ENCODE measurements at places on chromosomes 4 and X.

DNA sequence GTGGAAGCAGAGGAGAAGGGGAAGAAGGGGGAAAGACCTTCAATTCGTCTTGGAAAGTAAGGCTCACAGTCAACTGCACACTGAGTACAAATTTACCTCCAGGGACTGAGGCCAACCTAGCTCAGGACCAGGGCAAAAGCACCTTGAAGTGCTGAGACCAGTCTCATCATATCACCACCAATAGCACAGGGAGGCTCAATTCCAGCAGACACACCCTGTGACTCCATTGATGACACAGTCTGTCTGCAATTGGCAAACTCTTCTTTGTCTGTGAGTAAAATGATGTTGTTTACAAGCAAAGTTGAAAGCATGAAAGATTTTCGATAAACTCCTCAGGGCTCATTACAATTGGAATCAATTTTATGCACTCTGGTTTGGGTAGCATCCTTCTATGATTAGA, 32.3 kb downstream of the TRIML1 start:
- no peak for DNase-seq

GRCh38 chr4:90124276-90124675, 2.9 kb upstream of the CCSER1 start:
- no peak for DNase-seq

GRCh38 chrX:55129361-55129760, 40.5 kb downstream of the PAGE2 start:
- no peak for DNase-seq

DNA sequence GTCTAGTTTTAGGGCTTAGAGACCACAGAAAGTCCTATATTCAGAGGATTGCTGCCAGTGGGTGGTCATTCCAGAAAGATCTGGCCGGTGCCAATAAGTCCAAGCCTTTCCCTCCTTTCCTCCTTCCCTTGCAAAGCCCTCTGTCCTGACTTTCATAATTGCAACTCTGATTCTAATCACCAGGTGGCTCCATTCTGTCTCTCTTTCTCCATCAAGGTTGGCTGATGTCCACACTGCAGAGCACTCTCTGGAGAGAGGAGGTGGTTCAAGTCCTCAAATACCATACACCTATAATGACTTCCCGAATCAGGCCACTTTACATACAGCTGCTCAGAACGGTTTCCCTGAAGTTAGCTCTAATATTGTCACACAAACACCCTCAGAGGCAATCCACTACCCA, 22.4 kb upstream of the ARMCX4 start:
- no peak for DNase-seq

DNA sequence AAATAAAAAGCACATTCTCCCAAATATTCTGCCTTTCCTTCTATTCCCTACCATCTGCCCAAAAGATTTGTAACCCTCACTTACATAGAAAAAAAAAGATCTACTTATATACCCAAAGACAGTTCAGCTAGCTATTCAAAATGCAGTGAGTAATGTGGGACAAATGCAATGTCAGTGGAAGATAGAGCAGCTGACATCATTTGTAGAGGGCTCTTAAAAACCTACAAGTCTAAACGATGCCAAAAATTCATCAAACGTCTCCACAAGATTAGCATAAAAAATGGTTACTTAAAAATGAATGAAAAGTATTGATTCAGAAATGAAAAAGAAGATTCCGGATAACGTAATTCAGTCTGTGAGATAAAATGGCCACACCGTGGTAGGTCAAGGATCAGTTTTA, 96.5 kb downstream of the ASB9 start:
- no peak for DNase-seq

DNA sequence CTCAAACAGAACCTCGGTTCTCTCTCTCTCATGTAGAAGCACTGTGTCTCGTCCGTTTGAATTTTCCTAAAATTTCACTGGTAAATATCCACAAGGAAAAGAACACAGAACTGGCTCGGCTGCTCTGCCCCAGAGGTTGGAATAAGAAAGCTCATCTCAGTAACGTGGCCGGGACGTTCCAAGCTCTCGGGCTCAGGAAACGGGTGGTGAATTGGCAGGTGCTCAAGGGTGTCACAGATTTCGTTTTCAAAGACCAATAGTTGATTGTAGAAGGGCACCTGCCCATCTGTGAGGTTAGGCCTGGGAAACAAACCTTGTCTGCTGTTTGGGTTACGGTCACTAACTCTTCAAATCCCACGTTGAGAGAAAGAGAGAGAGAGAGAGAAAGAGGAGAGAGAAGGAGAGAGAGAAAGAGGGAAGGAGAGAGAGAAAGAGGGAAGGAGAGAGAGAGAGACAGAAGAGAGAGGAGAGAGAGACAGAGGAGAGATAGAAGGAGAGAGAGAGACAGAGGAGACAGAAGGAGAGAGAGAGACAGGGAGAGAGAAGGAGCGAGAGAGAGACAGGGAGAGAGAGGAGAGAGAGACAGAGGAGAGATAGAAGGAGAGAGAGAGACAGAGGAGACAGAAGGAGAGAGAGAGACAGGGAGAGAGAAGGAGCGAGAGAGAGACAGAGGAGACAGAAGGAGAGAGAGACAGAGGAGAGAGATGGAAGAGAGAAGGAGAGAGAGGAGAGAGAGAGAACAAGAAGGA, 106.6 kb downstream of the CRLF2 start:
- DNase-seq = no peak

DNA sequence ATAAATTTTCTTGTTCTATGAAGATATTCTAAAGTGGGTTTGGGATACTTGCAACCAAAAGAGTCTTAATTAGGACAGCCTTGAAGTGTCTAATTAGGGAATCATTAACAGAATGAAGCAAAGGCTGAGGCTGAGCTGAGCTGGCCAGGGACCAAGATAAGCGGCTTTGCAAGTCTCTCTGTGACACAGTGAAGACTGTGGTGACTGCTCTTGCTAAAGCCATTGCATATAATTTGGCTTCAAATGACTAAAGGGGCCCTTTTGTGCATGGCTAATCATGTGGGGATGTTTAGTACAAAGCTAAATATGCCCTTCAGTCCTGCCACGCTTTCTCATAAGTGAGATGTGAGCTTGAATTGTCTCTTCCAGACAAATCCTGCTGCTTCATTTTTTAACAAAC, 31.2 kb upstream of the GYPA start:
- no peak for DNase-seq

- no peak for DNase-seq
Measured at GRCh38 chr4:147994076-147994475, 262.2 kb downstream of the ARHGAP10 start.

DNA sequence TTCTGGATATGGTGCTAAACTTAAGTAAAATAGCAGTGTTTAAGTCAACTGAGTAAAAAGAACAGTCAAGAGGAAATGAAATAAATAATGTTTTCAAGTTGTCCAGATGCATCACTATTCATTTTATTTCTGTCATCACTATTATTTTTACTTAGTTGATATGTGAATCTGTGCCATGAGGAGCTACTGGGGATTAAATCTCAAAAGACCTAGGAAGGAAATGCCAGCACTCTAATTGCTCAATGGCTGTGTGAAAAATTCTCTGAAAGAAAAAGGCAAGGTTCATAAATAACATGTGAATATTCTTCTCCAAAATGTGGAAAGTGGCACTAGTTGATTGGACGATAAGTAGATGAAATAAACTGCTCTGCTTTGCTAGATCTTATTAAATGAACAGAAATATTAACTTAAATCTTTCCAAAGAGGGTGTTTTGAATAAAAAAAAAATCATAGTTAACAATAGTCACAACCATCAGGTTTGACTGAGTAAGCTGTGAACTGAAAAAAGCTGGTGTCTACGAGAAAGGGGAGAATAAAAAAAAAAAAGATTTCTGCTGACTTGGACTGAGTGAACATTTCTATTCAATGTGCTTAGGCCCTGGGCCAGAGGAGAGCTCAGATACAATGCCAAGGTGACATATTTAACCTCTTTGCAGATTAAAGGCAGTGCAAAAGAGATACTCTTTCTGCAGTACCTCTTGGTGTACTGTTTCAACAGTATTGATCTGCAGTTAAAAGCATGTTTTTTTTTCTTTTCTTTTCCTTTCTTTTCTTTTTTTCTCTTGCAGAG, 1.6 kb downstream of the SPARCL1 start:
- no peak for DNase-seq

DNA sequence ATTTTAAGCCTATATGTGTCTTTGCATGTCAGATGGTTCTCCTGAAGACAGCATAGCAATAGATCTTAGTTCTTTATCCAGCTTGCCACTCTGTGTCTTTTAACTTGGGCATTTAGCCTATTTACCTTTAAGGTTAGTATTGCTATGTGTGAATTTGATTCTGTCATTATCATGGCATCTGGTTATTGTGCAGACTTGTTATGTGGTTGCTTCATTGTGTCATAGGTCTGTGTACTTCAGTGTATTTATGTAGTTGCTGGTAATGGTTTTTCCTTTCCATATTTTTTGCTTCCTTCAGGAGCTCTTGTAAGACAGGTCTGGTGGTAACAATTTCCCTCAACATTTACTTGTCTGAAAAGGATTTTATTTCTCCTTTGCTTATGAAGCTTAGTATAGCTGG, 1443.5 kb downstream of the FAM133A start:
- no peak for DNase-seq

GRCh38 chr4:36388710-36389109, 107.3 kb downstream of the DTHD1 start:
- DNase-seq = no peak

- no peak for DNase-seq
Measured at GRCh38 chrX:129006491-129006890, 516.8 kb downstream of the SMARCA1 start.

DNA sequence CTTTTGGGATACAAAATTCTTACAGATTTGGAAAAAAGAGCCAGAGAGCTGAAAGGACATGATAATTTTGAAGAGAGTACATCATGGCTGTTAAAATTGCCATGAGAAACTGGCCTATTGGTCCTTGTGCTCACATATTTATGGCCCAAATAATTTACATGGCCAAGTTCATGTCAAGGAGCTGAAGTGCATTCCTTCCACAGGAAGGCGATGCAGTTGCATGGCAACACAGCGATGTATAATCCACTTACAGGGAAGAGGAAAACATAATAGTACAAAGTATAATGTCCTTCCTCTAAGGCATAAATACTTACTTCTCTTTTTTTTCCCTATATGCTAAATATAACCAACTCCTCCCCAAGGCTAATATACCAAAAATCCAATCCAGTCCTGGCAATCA, 914.5 kb upstream of the AGA start:
- DNase-seq = no peak

- DNase-seq = no peak
Measured at GRCh38 chrX:16664074-16664473, 14.1 kb downstream of the S100G start.

DNA sequence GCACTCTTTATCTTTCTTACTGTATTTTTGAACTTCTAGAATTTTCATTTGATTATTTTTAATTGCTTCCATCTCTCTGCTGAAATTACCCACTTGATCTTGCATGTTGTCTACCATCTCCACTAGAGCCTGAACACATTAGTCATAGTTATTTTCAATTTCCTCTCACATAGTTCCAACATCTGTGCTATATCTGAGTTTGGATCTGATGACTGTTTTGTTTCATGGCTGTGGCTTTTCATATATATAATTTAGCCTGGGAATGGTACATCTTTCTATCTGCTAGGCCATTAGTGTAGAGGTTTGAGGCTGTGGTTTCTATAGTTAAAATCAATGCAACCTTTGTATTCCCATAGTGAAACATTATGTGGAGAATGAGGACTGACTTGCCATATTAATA, 33.2 kb downstream of the NPY2R start:
- DNase-seq = no peak

- no peak for DNase-seq
Measured at GRCh38 chrX:42771506-42772335, 6.2 kb downstream of the PPP1R2C start.

GRCh38 chr4:140154572-140154891, 548 bp upstream of the MAML3 start:
- DNase-seq = no peak

DNA sequence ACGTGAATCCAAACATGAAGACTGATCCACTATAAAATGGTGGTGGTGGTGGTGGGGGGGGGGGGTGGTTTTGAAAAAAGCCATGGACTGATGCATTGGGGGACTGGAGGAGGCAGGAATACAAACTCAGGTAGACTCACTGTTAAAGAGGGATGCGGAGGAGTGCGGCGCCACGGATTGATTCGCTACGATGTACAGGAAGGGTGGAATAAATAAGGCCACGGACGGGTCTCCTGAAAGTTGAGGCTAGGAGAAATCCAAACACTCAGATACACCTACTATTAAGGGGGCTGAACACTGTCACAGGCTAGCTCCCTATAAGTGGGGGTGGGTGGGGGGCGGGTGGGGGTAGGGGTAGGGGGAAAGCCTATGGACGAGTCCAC, 591 bp downstream of the ELK1 start:
- no peak for DNase-seq
